ENCODE measurements at places on chromosomes 4 and X. TPM values are rescaled to one million over a fixed set of nuclear protein-coding genes. Genes with fewer than 3 reads are reported as not detected.

- DNase-seq = no peak
These were observed 96.2 kb upstream of the SPRY1 start for GRCh38 chr4:123300222-123301039.

- peak; percentile 43 for DNase-seq
These were observed 20.2 kb upstream of the TMEM184C start for GRCh38 chr4:147596981-147597380.

DNA sequence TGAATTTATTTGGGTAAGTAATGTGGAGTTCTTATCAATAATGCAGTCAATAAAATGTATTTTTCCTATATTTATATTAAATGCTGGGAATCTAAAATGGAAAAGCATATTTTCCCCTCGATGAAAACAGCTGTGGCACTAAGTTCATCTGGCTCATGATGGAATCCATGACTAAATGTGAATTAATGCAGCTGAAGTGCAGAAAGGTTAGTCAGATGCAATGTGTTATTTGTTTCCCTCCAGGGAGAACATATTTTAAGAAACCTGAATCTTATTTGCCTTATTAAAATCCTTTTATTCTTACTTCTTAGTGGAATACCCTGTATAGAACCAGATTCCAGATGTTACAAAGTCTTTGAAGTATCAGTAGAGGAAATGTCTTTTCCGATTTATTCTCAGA is 247.9 kb downstream of the ARHGAP24 start:
- no peak for DNase-seq

- DNase-seq = no peak
These were observed 391.4 kb upstream of the DIPK2B start for GRCh38 chrX:45592101-45592500.

GRCh38 chrX:134684956-134685355 is 26.7 kb upstream of the PLAC1 start:
- DNase-seq = no peak

- DNase-seq = no peak
These were observed 139.4 kb downstream of the FBXO8 start for GRCh38 chr4:174144106-174144505.

The NUDT6 gene
- 5.1 TPM for total RNA-seq

The IL9R gene
- total RNA-seq = 0.07 TPM

GRCh38 chrX:65985922-65986588 is 53.8 kb downstream of the VSIG4 start:
- DNase-seq = peak; percentile 8

GRCh38 chr4:25308306-25308705 is 4.3 kb upstream of the ZCCHC4 start:
- DNase-seq = no peak

The MUC7 gene
- not detected for total RNA-seq

The DDX53 gene
- not detected for total RNA-seq

The CXorf49B gene
- not detected for total RNA-seq

GRCh38 chr4:70120323-70120722 is 33.7 kb upstream of the PRR27 start:
- DNase-seq = no peak

The PLAC8 gene
- total RNA-seq = 0.33 TPM

GRCh38 chrX:129650183-129650689 is 4.5 kb downstream of the APLN start:
- no peak for DNase-seq

- DNase-seq = no peak
These were observed 5.3 kb upstream of the SUPT20HL1 start for GRCh38 chrX:24355095-24355494.

GRCh38 chr4:9903317-9903716 is 118.0 kb downstream of the SLC2A9 start:
- DNase-seq = no peak

DNA sequence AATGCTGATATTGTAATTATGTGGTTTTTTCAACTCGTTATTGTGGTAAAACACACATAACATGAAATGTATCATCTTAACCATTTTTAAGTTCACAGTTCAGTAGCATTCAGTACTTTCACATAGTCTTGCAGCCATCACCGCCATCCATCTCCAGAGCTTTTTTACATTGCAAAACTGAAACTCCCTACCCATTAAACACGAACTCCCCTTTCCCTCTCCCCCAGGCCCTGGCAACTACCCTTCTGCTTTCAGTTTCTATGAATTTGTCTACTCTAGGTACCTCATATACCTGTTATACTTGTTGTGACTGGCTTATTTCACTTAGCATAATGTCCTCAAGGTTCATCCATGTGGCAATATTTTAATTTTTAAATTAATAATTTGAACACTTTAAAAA is 380.6 kb downstream of the MAPK10 start:
- no peak for DNase-seq

DNA sequence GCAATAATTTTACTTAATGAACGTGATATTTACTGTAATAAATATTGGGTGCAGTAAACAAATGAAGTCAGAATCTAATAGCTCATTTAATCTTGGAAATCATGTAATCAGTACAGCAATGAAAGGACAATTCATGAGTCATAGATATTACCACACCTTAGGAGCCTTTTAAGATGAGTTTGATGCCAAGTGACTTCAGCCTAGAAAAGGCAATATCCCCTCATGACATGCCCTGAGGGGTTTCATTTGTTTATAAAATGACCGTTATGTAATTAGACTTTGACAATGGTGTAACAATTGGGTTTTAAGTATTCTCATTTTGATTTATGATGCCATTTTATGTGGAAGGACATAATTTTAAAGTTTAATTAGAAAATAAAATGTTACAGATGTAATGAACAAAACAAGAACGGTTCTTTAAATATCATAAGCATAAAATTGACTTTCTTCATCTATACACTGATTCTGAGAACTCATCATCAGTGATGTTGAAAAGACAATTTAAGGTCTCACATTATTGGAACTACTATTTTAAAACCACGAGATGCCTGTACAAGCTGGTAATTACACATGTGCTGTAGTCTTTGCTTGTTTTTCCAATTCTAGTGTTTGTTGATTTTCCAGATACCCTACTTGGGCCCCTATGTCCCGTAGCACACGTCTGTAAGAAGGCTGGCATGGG is 5.0 kb downstream of the FGF2 start:
- no peak for DNase-seq
